T-helper 2 cell treated with Interferon-gamma antibody and Interleukin-4, amounts not matched to agents 100 ng/mL and 5 ng/mL, for 36 hours (primary cell): ENCODE measurements at places on chromosomes 6 and 20. TPM values are rescaled to one million over a fixed set of nuclear protein-coding genes. Genes with fewer than 3 reads are reported as not detected.

Gene TFAP2C
- not detected in 2 replicates for total RNA-seq

Gene AIF1
- 67.9 and 70.2 TPM in 2 replicates for total RNA-seq

Gene CDK19
- 23.8 and 26.2 TPM in 2 replicates for total RNA-seq

Gene DEFB115
- total RNA-seq = not detected in 2 replicates

Gene SLC35D3
- total RNA-seq = not detected in 2 replicates
